Smooth muscle cell of trachea (primary cell): ENCODE measurements at places on chromosomes 1 and 21. TPM values are rescaled to one million over a fixed set of nuclear protein-coding genes. Genes with fewer than 3 reads are reported as not detected.

The OR6K6 gene
- total RNA-seq = not detected in 2 replicates

The HPCA gene
- total RNA-seq = not detected in 2 replicates

The OR6N1 gene
- not detected in 2 replicates for total RNA-seq

The C1orf87 gene
- total RNA-seq = 0.15 TPM in 1 of 2 replicates, not detected in the other

The LCE6A gene
- total RNA-seq = not detected in 2 replicates

The RGS4 gene
- 26.3 and 110 TPM in 2 replicates for total RNA-seq

The NUF2 gene
- total RNA-seq = 3.5 and 29.7 TPM in 2 replicates

The OR2M3 gene
- not detected in 2 replicates for total RNA-seq

The RCAN3 gene
- total RNA-seq = 5.8 and 9.9 TPM in 2 replicates

The RNU1-3 gene
- total RNA-seq = under 0.01 TPM in 2 replicates

The RNU1-4 gene
- under 0.01 TPM in 2 replicates for total RNA-seq
